Fibroblast of upper back skin (primary cell): ENCODE measurements at places on chromosomes 3 and 15.
A peak's percentile ranks its signal among the peaks of the same experiment; 100 is the strongest.

GRCh38 chr3:10515884-10516495 is 10.6 kb upstream of the ATP2B2 start:
- DNase-seq = no peak

DNA sequence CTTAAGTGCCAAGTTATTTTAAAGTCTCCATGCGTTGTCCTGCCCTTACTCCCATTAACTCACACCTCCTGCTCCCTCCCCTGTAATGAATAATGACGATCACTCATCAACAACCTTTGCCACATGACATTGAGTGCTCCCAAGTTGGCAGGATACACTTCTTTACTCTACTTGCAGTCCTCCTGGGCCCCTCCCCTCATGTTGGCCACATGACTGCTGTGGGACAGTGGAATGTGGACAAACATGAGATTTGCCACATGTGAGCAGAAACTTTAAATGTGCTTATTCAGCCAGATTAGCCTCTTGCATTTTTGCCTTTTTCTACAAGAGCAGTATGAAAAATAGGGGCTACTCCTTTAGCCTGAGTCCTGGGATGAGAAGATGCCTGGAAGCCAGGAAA is 167.9 kb downstream of the DCLK3 start:
- DNase-seq = peak; percentile 19

GRCh38 chr15:64443747-64444621 is 16.4 kb upstream of the ZNF609 start:
- peak; percentile 92 for DNase-seq

- DNase-seq = peak; percentile 77
Observed at GRCh38 chr15:74396445-74397238, 29.2 kb upstream of the CYP11A1 start.

GRCh38 chr3:170098753-170099152 is 61.0 kb downstream of the GPR160 start:
- no peak for DNase-seq

DNA sequence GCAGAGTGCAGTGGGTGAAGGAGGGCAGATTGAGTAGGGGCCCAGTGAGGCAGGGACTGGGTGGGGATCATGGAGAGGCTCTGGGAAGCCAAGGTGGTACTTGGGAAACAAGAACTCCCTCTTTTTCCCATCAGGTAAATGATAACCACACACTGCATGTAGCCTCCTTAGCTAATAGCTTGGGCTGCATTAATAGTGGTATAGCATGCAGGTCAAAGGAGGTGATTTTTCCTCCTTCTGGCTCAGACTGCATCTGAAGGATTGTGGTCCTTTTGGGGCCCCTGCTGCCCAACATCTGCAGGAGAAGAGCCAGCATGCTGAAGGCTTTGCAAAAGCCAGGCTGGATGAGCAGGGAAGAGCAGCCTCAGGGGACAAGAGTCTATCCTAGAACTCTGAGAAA is 45.4 kb downstream of the PPCDC start:
- DNase-seq = no peak

- no peak for DNase-seq
Observed at GRCh38 chr15:75573648-75574384, 5.3 kb downstream of the PTPN9 start.
